NCI-H510A treated with DMSO at 0.1 percent for 48 hours (cell line): ENCODE measurements at places on chromosomes 1 and 21.
A peak's percentile ranks its signal among the peaks of the same experiment; 100 is the strongest.

- DNase-seq, result no peak
Measured at GRCh38 chr1:94042388-94042787, 78.6 kb downstream of the ABCA4 start.

- DNase-seq, result no peak
Measured at GRCh38 chr1:35222322-35223083, 29.6 kb upstream of the SFPQ start.

DNA sequence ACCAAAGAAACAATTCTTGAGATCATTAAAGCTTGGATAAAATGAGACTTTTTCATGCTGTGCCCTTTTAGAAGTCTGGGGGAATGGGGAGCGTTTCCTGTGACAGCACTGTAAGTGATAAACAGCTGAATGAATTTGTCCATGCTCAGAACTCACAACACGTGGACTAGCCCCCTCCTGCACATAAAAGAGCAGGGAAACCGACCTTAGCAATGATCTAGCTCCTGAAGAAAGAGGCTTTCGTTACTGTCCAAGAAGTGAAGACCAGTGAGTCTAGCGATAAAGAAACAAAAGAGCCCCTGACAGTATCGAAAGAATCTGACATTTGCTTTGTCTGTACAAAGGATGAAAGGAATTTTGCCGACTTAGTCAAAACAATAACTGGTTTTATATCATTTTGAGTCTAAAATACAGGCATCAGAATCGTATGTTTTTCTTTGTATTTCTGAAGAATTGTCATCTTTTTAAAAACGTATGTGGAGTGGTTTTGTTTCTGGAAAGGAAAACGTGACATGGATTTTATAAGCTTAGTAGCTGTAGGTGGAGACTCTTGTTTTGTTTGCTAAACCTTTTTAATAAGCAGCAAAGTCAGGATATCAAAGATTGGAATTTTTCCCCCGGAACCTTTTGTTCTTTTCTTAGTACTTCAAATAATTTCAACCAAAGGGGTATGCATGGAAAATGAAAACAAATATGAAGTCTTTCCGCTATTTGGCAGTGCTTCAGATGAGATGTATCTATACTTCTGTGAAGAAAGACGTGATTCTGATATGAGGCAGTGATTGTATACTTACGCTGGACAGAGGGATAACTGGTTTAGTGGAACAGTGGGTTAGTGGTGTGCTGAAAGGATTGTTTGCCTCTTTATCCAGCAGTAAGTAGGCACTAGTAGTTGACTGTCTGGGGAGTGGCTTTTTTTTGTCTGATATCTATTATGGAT is 61.0 kb downstream of the MAST2 start:
- DNase-seq, result peak; percentile 27

GRCh38 chr1:27891196-27891889 is 19.0 kb downstream of the THEMIS2 start:
- DNase-seq, result no peak

- DNase-seq, result no peak
Measured at GRCh38 chr1:108851567-108851966, 5.3 kb downstream of the AKNAD1 start.

DNA sequence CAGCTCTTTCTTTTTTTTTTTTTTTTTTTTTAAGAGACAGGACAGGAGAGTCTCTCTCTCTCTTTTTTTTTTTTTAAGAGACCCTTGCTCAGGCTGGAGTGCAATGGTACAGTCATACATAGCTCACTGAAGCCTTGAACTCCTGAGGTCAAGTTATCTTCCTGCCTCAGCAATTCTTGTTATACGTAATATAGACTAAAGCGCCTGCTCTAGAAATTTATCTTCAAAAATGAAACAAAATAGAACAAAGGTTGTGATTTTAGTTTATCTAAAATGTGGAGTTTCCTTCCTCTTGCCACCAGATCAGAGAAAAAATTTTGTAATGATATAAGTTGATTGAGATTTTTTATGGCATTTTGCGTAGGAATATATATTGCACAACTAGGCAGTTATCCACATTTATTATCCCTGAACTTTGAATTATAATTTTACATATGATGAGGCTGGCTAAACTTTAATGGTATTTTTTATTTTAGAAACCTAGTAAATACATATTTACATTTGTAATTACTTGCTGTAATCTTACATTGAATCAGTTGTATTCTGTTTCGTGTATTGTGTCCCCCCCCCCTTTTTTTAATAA is 44.2 kb downstream of the MTF2 start:
- no peak for DNase-seq

DNA sequence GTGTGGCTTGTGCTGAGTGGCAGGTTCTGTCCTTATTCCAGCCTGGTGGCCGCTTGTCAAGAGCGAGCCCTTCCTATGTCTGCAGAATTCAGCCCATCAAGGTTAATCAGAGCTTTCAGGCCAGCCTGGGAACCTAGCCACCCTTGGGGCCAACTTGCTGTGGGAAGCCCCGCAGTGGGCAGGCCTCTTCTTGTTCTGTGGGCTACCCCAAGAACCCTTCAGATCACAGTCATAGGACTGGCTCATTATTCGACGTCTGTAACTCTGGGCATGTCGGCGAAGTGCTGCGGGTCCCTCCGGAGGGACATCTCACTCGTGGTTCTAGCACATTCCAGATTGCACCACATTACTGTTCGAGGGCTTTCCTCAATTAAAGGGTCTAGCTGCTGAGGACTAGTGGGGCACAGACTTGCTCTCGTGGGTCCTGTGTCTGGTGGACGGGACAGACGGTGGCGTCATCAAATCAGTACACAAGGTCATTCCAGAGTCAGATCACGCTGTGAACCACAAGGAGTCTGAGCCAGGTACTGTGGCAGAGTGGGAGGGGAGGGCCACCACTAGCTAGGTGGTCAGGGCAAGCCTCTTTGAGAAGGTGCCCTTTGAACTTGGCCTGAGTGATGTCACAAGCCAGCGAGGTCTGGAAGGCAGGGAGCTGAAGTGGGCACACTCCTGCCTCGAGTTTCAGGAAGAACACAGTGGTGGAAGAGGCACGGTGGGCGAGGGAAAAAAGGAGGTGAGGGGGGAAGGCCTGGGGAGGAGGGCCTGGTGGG is 20.3 kb upstream of the TNFRSF1B start:
- no peak for DNase-seq

DNA sequence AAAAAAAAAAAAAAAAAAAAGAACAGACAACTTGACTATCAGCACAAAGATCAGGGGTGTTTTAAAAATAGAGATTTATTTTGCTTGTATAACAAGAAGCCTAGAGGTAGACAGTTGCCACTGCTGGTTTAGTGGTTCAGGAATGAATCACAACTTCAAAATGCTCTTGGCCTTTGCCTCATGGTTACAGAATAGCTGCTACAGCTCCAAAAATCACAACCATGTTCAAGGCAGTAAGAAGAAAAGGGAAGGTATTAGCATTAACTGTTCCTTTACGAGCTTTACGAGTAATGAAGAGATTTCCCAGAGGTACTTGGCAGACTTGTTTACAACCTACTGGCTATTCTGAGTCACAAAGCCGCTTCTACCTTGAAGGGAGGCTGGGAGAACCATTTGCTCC is 52.5 kb upstream of the PPM1J start:
- DNase-seq, result no peak

- DNase-seq, result no peak
Measured at GRCh38 chr1:55611123-55611522, 396.0 kb upstream of the USP24 start.

DNA sequence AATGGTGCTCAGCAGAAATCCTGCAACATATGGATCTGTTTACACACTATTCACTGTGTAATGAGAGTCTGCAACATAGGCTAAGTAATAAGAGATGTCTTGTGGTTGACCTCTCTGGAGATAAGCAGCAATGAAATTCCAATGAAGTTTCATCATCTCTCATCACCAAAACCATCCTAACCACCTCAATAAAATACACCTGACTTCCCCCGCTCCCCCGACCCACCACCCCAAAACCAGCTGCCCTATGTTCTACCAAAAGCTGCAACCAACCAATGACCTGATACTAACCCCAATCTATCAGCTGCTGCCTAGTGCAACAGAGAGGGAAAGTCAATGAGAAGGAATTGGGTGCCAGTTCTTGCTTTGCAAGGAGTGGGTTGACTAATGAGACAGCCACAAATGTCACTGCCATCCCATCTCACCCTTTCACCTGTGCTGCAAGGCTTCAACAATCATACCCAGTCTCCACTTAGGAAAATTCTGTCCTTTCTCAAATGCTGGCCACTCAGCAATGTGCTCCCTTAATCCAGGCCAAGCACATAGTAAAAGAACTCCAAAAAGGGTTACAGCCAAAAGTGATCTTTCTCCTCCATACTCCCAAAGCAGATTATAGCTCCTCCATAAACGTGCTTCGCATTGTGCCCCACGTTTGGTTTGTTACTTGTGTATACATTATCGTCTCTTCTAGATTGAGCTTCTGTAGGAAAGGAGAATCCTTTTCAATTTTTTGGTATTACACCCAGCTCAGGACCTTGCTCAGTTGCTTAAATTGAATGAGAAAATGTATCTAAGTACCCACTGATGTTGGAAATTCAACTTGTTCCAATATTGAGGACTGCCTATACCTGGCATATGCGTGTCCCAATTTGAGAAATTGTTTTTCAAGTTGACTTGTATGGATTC is 29.0 kb downstream of the MRPL39 start:
- DNase-seq, result no peak

GRCh38 chr1:206131037-206131436 is 13.8 kb upstream of the AVPR1B start:
- DNase-seq, result no peak

- no peak for DNase-seq
Measured at GRCh38 chr1:9375912-9376311, 83.2 kb downstream of the SPSB1 start.

- DNase-seq, result no peak
Measured at GRCh38 chr1:42422737-42423136, 33.1 kb downstream of the ZMYND12 start.

GRCh38 chr1:179108644-179109043 is 26.8 kb downstream of the TOR3A start:
- no peak for DNase-seq

- DNase-seq, result no peak
Measured at GRCh38 chr1:235945775-235946570, 79.3 kb upstream of the LYST start.

GRCh38 chr1:41568204-41568603 is 83.7 kb upstream of the EDN2 start:
- no peak for DNase-seq

DNA sequence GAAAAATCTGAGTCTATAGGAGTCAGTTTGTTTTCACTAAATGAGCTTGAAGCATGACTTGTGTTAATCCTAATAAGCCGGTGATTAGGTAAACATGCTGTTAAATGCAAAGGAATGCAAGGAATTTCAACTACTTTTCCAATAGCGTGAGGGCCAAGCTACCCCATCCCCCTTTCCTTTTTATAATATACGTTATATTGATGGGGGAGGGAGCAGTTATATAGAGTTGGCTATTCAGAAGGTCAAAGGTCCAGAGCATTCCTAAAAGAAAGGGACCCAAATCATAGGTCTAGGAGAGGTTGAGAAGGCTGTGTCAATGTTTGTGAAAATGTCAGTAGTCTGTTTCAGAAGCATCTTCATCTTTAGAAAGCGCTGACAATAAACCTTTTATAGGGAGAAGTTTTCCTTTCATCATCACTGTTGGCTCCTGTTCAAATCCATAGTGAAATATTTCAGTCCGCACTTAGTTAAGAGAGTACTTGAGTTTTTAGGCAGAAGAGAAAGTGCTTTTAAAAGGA is 3.8 kb downstream of the CCN1 start:
- DNase-seq, result no peak

DNA sequence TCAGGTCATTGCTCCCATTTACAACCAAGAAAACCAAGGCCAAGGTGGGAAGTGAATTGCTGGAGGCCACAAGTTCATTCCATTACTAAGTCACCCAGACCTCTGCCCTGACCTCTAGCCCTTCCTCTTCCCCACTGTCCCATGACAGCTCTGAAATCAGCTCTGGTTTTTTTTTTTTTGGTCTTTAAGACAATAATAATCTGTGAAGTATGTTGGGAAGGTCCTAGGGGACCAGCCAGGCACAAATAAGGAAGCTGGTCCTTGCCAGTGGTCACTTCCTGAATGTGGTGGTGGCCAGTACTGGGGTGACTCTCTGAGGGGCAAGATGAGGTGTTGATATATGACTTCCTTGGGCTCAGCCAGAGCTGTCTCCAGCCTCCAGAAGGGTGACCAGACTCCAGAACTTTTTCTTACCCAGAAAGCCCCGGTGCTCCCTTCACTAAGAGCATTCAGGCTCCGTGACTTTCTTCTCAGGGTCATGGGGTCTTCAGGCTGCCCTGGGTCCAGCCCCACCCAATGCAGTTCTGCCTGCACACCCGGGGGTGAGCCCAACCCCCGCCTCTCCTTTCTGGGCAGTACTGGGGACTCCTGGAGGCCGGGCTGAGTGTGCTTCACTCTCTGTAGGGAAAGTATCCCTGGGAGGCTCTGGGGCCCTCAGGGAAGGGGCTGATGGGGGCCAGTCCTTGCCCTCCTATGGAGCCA is 159.6 kb downstream of the PTPRU start:
- no peak for DNase-seq
